ENCODE measurements at places on chromosomes 16 and 17. TPM values are rescaled to one million over a fixed set of nuclear protein-coding genes. Genes with fewer than 3 reads are reported as not detected.

The DPEP3 gene
- not detected for total RNA-seq

The PTX4 gene
- total RNA-seq = not detected

The MIEN1 gene
- total RNA-seq = 25.6 TPM

The AIPL1 gene
- under 0.01 TPM for total RNA-seq

The OR1F1 gene
- not detected for total RNA-seq

The USP7 gene
- 49.3 TPM for total RNA-seq

The HOXB7 gene
- total RNA-seq = 6.4 TPM

The JPH3 gene
- not detected for total RNA-seq

The MTMR4 gene
- 40.0 TPM for total RNA-seq

The FBXO39 gene
- total RNA-seq = 0.66 TPM

The KRT36 gene
- total RNA-seq = not detected

The GAS2L2 gene
- total RNA-seq = not detected

The HS3ST6 gene
- not detected for total RNA-seq

The FBXW10 gene
- under 0.01 TPM for total RNA-seq

The NHERF1 gene
- 7.2 TPM for total RNA-seq

The CACNA1H gene
- 0.26 TPM for total RNA-seq

The DLX4 gene
- not detected for total RNA-seq

The SNX20 gene
- total RNA-seq = not detected

The CD300H gene
- total RNA-seq = not detected

The CLEC19A gene
- not detected for total RNA-seq

The BRCA1 gene
- 9.9 TPM for total RNA-seq

The EFNB3 gene
- total RNA-seq = 0.26 TPM

The CCL1 gene
- not detected for total RNA-seq

The GPRC5C gene
- 14.6 TPM for total RNA-seq

The AURKB gene
- total RNA-seq = 8.4 TPM

The PHOSPHO1 gene
- total RNA-seq = 0.17 TPM

The C16orf74 gene
- total RNA-seq = 5.4 TPM

The KRT15 gene
- not detected for total RNA-seq

The XAF1 gene
- 57.5 TPM for total RNA-seq

The KRTAP17-1 gene
- total RNA-seq = not detected

The PPP1R27 gene
- under 0.01 TPM for total RNA-seq

The MLX gene
- total RNA-seq = 36.2 TPM

The KRT14 gene
- not detected for total RNA-seq

The HSDL1 gene
- total RNA-seq = 21.8 TPM

The MMP2 gene
- 1,311 TPM for total RNA-seq

The CIAO3 gene
- total RNA-seq = 31.0 TPM

The MARCHF10 gene
- total RNA-seq = 0.17 TPM

The WFIKKN1 gene
- total RNA-seq = 0.17 TPM

The NDUFAB1 gene
- 76.3 TPM for total RNA-seq

The GINS2 gene
- total RNA-seq = 0.26 TPM

The C16orf46 gene
- total RNA-seq = not detected

The GJD3 gene
- total RNA-seq = 3.9 TPM

The ABCC6 gene
- 6.3 TPM for total RNA-seq

The FLYWCH2 gene
- total RNA-seq = 56.8 TPM

The TMEM220 gene
- total RNA-seq = 4.3 TPM

The STAT3 gene
- total RNA-seq = 118 TPM

The EPX gene
- not detected for total RNA-seq

The MAP2K4 gene
- total RNA-seq = 25.4 TPM

The IRF8 gene
- total RNA-seq = not detected

The NAA38 gene
- total RNA-seq = 41.6 TPM

The SMTNL2 gene
- total RNA-seq = 1.5 TPM

The TP53TG3C gene
- total RNA-seq = not detected

The KCNG4 gene
- not detected for total RNA-seq

The GOSR1 gene
- 28.6 TPM for total RNA-seq

The TBC1D3H gene
- not detected for total RNA-seq

The ELAC2 gene
- total RNA-seq = 37.5 TPM
